Dermis microvascular lymphatic vessel endothelial cell (primary cell): ENCODE measurements at places on chromosomes 6 and 20.

DNA sequence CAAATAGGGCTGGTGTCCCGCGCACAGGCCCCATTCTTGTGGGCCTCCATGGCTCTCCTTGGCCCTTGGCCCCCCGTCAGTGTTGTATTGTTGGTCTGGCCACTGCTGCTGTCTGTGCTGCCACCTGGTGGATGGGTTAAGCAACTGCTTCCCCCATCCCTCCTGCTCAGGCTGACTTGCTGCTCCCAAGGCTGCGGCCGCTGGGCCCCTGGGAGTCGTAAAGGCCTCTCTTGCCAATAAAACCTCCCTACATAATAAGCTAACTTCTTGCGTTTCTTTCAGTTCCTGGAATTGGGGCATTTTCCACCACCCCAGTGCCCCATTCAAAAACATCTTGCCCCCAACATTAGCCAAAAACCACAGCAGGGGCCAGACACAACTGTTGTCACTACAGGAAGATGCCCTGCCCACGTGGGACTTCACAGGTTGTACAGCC, 27.1 kb downstream of the CD83 start:
- DNase-seq: peak; percentile 61

GRCh38 chr6:166533205-166533824, 53.2 kb downstream of the RAMACL start:
- DNase-seq: no peak

DNA sequence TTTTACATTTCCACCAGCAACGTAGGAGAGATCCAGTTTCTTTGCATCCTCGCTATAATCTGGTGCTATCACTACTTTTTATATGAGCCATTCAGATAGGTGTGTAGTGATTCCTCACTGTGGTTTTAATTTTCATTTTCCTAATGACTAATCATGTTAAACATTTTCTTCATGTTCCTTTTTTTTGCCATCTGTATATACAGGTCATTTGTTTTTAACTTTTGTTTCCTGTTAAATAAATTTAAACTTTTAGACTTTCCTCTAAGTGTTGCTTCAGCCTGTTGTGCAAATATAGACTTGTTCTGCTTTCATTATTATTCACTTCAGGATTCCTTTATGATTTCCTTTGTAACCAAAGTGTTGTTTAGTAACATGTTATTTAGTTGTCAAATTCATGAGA, 697.4 kb downstream of the PTPRT start:
- no peak for DNase-seq

- DNase-seq: no peak
Observed at GRCh38 chr6:128036808-128037570, 136.1 kb upstream of the THEMIS start.

DNA sequence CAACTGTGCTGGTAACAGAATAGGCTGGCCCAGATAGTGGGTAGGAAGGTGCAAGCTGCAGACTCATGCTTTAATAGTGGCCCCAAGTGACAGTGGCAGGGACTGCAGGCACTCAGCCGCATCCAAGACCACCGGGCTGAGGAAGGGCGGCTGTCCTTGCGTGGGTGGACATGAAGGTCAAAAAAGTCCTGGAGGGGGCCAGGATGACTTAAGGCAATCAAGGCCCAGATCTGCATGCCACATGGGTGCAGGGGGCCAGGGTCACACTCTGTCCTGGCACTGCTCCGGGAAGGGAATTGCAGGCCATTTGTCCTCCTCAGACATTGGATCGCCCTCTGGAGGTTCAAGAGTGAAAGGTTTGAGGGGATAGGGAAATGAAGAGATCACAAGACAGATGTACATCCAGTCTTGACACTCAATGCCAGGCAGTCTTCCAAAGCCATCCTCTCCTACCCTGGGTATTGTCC, 10.4 kb upstream of the VNN2 start:
- peak; percentile 7 for DNase-seq

- DNase-seq: no peak
Observed at GRCh38 chr6:39065561-39065960, 17.0 kb downstream of the GLP1R start.
